Inflammatory macrophage treated with lipopolysaccharide for 1 hour (primary cell): ENCODE measurements at places on chromosomes 6 and 20.

GRCh38 chr20:37711001-37711400 lies 17.2 kb downstream of the CTNNBL1 start:
- DNase-seq = no peak

- no peak for DNase-seq
These were observed 215.8 kb downstream of the EYA4 start for GRCh38 chr6:133456944-133457343.

DNA sequence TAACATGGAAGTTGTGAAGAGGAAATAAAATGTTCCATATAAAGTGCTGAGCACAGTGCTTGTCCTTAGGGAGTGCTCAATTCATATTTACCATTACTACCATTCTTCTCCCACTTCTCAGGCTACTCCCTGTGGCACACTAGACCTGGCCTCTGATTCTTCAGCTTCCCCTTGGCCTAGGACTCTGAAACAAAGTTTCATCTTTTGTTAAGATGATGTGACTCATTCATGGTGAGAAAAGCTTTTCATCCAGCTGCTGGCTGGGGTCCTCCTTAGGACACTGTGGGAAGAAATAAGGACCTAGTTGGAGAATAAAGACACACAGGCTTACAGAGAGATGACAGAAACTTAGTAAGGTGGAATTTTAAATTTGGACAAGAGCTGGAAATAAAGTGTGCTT lies 314.8 kb downstream of the CDC5L start:
- no peak for DNase-seq

DNA sequence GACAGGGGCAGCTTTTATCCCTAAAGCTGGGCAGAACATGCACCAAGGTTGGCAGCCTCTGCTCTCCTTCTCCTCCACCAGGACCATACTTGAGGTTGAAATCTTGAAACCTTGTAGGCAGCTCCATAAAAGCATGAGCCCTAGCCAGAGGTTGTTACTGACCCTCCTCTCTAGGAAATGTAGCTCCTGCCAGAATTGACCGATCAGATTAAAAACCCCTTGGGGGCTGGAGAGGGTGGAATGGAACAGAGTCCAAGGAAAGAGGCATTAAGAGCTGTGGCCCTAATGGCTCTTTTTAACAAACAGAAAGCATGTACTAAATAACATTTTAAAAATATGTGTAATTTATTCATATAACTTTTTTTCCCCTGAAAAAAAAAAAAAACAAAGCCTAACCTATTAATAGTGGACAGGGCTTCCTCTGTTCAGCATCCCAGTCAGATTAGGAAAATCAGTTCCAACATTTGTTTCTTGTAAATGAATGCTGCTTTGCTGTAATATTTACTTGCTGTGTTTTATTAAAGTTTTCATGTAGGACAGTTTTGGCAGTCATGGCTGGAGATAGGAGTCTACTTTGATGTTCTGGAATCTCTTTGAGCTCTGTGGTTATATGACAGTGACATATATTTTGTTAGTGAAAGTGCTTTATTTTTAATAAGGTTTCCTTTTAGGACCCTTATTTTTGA lies 41.3 kb downstream of the MTHFD1L start:
- no peak for DNase-seq

DNA sequence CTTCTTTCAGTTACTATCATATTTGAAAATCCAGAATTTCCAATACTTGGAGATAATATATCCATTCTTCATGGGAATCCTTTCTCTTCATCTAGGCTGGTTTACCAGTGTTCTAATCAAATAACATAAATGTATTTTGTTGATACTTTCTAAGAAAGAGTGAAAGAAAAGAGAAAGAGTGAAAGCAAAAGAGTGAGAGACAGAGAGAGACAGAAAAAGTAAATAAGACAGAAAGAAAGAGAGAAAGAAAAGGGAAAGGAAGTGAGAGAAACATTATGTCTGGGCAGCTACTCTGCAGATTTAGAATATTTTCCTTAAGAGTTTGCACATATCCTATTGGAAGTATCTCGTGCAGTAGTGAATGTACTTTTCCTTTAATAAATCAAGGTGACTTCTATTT lies 781.0 kb upstream of the GJE1 start:
- no peak for DNase-seq

DNA sequence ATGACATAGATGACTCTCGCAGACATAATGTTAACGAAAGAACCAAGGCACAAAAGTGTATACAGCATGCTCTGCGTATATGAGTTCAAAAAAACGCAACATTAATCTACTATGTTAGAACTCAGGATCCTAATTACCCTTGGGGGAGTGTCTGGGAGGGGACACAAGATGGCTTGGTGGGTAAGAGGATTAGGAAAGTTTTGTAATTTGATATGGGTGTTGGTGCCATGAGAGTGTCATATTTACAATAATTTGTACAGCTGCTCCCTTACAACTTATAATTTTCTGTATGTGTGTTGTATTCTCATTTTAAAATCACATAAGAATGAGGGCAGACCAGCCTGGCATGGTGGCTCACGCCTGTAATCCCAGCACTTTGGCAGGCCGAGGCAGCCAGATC lies 38.6 kb downstream of the TFEB start:
- DNase-seq = no peak

DNA sequence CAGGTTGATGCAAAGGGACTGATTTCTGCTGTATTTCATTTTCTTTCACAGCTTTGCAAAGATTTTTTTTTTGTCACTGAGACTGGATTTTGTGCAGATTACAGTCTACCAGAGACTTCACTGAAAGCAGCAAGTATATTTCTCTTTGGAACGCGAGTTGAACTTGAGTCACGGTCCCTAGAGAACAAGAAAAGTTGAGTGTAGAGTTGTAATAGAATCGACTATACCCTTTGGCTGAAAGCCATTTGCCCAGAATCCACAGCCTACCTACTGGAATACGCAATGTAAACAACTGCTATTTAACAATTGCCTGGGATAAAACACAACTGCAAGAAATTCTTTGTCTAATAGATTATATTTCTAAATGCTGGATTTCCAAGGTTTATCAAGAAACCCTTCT lies 520.6 kb downstream of the HDGFL1 start:
- DNase-seq = no peak

GRCh38 chr6:43861212-43861894 lies 91.3 kb downstream of the VEGFA start:
- no peak for DNase-seq
